Femur (tissue), 1 donor: ENCODE measurements at places on chromosomes 6 and 20.
A peak's percentile ranks its signal among the peaks of the same experiment; 100 is the strongest.

GRCh38 chr20:63972312-63973159 lies 2.8 kb upstream of the ZNF512B start:
- peak; percentile 21 for DNase-seq

DNA sequence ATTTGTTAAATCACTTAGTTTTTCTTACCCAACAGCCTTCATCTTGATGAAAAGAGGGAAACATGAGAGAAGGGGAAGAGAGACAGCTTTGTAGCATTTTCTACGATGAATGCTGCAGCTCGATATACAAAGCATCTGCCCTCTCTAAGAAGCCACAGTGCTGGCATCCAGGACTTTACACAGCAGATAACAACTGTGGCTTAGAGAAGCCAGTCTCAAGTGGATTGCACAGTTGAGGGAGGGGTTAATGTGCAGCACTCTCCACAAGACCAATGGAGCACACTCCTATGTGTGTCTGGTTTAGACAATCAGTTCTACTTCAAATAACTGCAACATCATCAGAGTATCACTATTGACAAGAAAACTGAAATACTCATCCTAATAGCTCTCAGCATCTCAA lies 5.8 kb downstream of the C6orf120 start:
- DNase-seq: no peak

- no peak for DNase-seq
Measured at GRCh38 chr6:21871831-21872230, 278.3 kb downstream of the SOX4 start.

GRCh38 chr20:61570646-61571195 lies 318.7 kb downstream of the CDH4 start:
- DNase-seq: no peak

- DNase-seq: no peak
Measured at GRCh38 chr6:136158387-136158821, 91.7 kb downstream of the MTFR2 start.

- no peak for DNase-seq
Measured at GRCh38 chr20:44660581-44660980, 9.1 kb upstream of the ADA start.

DNA sequence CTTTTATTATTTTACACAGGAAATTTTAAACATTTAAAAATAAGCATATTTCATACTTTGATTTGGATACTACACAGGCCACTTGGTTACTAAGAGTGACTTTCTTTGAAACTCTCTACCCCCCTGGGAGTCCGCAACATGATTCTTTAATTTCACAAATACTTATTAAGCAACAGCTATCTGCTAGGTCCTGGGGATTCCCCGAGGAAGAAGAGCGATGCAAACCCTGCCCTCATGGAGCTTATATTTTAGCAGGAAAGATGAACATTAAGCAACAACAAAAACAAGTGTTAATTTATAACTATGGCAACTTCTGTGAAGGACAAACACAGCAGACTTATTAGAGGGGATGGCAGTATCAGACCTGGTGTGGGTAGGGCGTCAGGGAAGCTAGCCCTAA lies 3.9 kb upstream of the ADTRP start:
- DNase-seq: no peak

GRCh38 chr6:12289933-12290820 lies at the start of gene EDN1:
TSS of gene EDN1 (plus strand) at chr6:12290361. CDS start at chr6:12290630, 269 bp downstream.
- DNase-seq: peak; percentile 81

DNA sequence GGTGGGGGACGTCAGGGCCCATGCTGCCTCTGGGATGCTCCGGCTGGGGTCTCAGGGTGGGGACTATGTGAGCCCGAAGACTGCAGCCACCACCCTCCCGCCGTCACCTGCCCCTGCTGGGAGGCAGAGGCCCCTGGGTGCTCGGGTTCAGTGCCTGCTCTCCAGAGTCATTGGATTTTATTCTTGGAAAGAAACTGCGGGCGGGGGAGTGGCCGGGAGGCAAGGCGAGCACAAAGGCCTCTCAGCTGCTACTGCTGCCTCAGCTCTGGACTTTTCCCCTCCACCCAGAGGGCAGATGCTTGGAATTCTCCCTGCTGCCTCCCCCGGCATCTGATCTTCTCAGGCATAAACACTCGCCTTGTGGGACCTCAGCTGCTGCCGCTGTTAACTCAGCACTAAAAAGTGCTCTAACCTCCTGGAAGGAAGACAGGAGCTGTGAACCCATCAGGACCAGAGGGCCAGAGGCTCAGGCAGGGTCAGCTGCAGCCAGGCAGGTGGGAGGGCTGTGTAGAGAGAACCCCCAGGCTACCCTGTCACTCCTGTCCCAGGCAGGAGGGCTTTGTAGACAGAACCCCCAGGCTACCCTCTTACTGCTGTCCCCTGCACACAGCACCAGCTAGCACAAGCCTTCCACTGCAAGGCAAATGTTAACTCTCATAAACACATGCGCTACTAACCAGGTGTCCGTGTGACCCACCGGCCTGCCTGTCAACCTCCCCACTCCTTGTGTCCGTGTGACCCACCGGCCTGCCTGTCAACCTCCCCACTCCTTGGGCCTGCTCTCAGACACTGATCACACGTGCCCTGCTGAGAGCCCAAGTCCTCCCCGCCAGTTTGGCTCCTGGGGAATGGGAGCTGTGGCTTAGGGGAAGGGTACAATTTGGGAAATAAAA lies 9.4 kb upstream of the FRMD1 start:
- DNase-seq: peak; percentile 86

- DNase-seq: peak; percentile 37
Measured at GRCh38 chr6:139161169-139161568, 26.3 kb downstream of the HECA start.

DNA sequence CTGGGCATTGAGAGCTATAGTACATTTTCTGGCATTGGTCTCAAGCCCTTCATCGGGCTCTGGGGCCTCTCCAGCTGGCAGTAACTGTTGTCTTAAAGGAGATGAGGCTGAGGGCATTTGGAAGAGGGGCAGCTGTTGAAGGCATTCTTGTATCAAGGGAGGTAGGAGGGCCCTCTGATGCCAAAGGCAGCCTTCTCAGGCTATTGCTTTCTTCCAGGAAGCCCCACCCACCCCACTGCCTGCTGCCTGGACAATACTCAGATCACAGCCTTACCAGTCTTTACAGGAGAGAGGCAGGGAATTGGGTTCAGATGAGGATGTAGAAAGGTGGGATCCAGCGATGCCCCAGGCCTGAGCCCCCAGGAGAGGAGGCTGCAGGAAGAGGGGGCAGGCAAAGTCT lies 46.0 kb downstream of the CPXM1 start:
- DNase-seq: no peak

DNA sequence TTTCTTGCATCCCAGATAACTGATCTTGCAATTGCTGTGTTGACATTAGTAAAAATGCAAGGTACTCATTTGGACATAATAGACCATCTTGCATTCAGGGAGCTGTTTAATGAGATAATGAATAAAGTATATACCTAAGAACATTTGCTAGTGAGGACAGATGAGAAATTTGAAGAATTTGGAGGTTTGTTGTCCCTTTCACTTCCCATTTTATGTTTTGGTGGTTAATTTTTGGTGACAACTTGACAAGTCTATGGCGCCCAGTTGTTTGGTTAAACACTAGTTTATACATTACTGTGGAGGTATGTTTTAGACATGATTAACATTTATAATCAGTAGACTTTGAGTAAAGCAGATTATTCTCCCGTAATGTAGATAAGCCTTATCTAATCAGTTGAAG lies 300.2 kb upstream of the SYNCRIP start:
- no peak for DNase-seq

DNA sequence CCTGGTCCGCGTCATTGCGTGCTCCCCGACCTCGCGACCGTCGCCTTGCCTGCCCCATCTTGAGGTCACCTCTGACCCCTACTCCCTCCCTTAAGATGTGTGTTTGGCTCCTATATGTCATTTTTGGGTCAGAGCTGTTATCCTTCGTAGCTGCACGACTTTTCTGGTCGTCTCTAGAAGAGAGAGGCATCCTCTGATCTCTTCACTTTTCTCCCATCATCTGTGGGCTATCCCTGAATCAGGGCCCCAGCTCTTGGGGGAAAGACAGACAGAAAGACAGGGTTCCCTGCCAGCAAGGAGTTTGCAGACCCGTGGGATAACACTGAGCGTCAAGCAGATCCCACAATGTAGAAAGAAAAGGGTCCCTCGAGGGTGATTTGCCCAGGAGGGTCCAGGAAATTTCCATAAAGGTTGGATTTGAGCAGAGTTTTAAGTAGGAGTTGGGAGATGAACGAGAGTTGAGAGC lies 555 bp downstream of the FAM120B start:
- no peak for DNase-seq

DNA sequence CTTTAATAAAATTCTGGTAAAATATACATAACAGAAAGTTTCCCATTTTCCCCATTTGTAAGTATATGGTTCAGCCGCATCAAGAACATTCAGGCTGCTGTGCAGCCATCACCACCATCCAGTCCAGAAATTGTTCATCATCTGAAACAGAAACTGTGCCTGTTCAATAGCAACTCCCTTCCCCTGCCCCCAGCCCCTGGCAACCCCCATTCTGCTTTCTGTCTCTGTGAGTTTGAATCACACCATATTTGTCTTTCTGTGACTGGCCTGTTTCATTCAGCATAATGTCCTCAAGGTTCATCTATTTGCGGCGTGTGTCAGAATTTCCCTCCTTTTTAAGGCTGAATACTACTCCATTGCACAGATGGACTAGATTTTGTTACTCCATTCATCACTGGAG lies 19.1 kb downstream of the VSTM2L start:
- DNase-seq: no peak

DNA sequence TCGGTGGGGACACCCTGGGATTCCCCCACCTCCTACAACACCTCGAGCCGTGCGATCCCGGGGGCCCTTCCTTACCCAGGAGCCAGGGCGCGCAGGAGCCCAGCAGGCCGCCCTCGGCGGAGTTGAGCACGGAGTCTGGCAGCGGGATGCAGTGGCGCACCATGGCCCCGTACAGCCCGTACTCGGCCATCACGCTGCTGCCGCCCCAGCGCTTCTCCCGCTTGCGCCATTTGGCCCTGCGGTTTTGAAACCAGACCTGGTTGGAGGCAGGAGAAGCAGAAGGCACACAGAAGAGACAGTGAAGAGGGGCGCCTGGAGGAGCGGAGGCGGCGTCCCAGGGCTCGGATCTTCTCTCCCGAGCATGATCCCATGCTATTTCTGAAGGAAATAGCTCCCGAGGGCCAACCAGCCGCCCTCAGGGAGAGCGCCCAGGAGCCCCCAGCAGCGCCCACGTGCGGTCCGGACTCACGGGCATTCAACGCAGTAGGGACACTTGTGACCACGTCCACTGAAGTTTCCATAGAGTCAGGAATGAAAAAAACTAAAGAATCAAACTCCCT lies 4.3 kb downstream of the VSX1 start:
- DNase-seq: no peak

DNA sequence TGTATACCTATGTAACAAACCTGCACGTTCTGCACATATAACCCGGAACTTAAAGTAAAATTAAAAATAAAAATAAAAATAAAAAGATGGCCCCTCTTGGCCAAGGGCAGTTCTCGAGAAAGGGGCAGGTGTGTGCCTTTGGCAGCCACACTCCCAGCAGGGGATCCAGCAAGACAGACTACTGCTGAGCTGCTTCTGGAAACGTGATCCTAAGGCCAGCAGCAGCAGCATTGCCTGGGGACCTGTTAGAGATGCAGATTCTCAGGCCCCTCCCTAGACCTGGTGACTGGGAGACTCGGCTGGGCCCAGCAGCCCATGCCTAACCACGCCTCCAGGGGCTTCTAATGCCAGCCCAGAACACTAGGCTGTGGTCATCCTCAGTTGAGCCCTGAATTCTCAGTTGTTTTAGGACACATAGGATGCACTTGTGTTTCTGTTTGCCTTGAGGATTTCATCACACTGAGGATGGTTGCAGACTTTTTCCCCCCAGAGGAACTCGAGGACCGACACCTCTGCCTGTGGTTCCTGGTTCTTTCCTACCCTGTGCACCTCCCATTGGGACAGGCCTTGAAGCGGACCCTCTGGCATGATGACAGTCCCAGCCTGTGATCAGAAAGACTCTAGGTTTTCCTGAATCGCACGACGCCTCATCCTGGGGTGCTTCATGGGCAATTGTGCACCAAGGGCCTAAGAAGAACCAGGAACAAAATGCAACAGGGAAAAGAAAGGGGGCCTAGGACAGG lies 105.9 kb downstream of the TOX2 start:
- DNase-seq: no peak

GRCh38 chr6:14141351-14142062 lies 23.9 kb downstream of the CD83 start:
- DNase-seq: no peak

DNA sequence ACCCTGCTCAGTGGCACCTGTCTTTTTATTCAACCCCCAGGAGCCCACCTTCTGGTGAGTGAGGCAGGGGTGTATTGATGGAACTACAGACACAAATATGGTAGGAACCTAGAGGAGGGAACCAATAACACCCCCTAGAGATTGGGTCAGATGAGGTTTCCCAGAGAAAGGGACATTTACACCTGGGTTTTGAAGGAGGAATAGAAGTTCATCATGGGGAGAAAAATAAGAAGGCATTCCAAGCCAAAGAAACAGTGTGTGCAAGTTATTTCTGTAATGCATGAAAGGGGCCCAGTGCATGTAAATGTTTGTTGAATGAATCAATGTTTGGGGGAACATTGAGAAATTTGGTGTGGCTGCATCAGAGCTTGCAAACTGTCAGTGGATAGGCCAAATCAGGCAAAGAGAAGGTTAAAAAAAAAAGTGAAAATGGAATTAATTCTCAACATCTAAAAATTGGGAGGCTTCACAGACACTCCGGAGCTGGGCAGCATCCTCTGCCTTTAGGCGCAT lies 11.1 kb upstream of the KIAA1755 start:
- DNase-seq: no peak

- DNase-seq: no peak
Measured at GRCh38 chr20:44126445-44126844, 60.5 kb downstream of the JPH2 start.

- no peak for DNase-seq
Measured at GRCh38 chr6:88441346-88441745, 275.2 kb upstream of the CNR1 start.

GRCh38 chr6:160203076-160203475 lies 55.5 kb downstream of the SLC22A2 start:
- no peak for DNase-seq

DNA sequence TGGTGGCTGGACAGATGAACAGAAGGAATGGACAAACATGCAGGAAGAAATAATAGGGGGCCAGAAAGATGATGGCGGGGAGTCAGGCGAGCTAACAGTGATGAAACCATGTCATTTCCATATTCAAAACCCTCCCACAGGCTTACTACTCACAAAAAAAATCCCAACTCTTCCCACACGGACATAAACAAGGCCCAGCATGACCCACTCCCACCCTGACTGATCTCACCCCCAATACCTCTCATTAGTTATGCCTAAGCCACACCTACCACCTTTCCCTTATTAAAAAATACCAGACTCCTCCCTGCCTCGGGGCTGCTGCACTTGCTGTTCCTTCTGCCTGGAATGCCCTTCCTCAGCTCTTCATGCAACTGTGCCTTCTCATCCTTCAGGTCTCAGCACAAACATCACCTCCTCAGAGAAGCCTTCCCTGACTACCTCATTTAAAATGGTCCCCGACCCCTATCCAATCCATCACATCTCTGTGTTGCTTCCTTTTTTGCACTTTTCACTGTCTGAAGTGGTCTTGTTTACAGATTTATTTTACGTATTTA lies 145.8 kb downstream of the PREX1 start:
- no peak for DNase-seq

GRCh38 chr6:104421650-104422049 lies 438.1 kb downstream of the HACE1 start:
- no peak for DNase-seq
